ENCODE measurements at places on chromosomes 1 and 21.
A peak's percentile ranks its signal among the peaks of the same experiment; 100 is the strongest.

DNA sequence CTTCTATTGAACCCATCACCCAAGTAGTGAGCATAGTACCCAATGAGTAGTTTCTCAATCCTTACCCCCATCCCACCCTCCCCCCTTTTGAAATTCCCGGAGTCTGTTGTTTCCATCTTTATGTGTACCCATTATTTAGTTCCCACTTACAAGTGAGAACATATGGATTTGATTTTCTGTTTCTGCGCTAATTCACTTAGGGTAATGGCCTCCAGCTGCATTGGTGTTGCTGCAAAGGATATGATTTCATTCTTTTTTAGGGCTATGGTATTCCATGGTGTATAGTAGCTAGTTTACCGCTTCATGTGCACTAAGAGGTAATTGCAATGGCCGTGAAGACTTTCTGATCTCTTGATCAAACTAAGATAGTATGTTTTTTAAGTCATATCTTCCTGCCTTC lies 107.5 kb upstream of the SERTAD4 start:
- DNase-seq = no peak

DNA sequence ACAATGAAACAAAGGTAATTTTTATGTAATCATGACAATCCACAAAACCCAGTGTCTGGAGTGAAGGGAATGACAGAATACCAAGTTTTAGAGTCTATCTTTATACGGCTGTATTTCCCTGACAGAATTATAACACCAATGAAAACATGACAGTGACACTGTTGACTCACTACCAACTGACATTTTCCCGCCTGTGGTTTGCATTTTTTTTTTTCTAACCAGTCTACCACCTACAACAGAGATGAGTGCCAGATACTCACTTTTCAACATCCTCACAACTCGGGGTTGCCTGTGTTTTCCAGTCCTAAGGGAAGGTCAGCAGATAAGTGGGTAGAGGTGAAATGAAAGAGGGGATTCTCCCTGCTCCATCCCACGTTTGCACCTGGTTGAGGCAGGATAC lies 118.9 kb downstream of the KCNJ6 start:
- DNase-seq = no peak

- DNase-seq = peak; percentile 67
Observed at GRCh38 chr1:205354259-205355074, 2.3 kb downstream of the KLHDC8A start.

DNA sequence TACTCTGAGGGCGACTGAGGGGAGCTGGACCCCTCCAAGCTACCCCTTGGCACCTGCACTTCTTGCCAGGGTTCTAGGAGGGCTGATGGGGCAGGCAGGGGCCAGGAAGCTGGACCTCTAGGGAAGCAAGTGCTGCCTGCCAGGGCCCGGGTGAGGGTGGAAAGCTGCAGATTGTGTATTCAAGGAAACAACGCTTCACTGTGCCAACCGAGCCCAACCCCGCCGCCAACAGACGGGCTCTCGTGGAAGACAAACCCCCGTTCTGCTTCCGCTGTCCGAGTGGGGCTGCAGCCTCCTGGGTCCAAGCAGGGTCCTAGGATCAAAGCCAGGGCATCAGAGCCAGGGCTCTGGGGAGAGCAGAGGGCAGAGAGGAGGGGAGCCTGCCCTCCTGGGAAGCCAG lies 3.2 kb downstream of the EFHD2 start:
- DNase-seq = no peak

DNA sequence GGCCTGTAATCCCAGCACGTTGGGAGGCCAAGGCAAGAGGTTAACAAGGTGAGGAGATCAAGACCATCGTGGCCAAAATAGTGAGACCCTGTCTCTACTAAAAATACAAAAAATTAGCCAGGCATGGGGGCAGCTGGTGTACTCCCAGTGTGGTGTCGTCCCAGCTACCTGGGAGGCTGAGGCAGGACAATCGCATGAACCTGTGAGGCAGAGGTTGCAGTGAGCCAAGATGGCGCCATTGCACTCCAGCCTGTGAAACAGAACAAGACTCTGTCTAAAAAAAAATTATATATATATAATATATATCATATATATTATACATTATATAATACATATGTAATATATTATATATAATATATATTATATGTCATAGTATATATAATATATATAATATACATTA lies 249.2 kb upstream of the TPTE start:
- DNase-seq = no peak

- no peak for DNase-seq
Observed at GRCh38 chr1:236862615-236863211, 67.6 kb downstream of the MTR start.

DNA sequence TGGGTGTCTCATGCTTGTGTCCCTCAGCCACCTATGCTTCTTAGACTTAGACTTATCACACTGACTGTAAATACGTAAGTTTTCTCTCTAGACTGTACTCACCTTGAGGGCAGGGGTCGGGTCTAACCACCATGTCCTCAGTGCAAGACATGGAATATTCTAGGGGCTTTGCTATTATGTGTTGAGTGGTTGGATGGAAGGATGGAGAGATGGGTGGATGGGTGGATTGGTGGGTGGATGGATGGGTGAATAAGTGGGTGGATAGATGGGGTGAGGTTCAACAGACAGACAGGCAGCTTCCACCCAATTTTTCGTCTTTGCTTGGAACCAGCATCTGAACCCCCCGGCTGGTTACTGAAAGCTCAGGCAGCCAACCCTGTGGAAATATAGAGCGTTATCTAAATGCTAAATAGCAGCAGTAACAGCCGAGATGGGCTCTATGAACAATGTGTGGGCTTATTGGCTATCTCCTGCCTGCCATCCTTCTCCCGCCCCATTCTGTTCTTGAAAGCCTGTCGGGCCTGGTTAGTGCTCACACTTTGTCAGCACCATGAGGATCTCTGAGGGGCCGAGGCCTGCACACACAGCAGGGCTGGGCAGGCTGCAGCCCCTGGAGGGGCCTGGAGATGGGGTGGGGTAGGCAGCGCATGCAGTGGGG lies 130.7 kb downstream of the ACTL8 start:
- DNase-seq = no peak

- DNase-seq = peak; percentile 64
Observed at GRCh38 chr1:46285730-46286477, 17.5 kb downstream of the LRRC41 start.

DNA sequence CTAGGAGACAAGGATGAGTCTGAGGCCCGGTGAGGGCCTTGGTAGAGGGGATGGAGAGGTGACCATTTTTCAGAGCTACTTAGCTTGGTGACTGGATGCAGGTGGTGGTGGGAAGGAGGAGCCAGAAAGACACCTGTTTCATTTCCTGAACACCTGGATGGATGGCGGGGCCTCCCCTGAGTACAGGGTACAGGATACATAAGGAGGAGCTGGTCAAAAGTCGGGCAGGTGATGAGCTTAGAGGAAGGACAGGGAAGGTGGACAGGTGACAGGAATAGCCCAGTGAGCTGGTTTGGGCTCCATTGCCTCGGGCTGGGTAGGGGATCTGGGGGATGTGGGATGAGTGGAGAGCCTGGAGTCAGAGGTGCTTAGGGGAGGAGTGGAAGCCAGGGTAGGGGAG lies 6.3 kb downstream of the FAAH start:
- no peak for DNase-seq

DNA sequence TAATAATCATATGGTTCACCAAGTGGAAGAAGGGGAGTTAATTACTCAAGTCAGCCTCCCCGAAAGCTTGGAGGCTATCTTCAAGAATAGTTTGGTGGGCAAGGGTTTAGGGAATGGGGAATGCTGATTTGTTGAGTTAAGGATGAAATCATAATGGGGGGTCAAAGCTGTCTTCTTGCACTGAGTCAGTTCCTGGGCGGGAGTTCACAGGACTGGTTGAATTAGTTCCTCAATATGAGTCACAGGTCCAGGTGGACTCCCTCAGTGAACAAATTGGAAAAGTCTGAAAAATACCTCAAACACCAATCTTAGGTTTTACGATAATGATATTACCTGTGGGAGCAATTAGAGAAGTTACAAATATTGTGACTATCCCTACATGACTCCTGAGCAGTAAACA lies 115.2 kb upstream of the COA6 start:
- DNase-seq = no peak

Measured in NCI-H187 treated with DMSO at 0.1 percent for 48 hours (cell line).